Urothelium cell line (cell line): ENCODE measurements at places on chromosomes 12 and 14.

GRCh38 chr12:97778111-97778510, 315.5 kb downstream of the RMST start:
- no peak for DNase-seq

DNA sequence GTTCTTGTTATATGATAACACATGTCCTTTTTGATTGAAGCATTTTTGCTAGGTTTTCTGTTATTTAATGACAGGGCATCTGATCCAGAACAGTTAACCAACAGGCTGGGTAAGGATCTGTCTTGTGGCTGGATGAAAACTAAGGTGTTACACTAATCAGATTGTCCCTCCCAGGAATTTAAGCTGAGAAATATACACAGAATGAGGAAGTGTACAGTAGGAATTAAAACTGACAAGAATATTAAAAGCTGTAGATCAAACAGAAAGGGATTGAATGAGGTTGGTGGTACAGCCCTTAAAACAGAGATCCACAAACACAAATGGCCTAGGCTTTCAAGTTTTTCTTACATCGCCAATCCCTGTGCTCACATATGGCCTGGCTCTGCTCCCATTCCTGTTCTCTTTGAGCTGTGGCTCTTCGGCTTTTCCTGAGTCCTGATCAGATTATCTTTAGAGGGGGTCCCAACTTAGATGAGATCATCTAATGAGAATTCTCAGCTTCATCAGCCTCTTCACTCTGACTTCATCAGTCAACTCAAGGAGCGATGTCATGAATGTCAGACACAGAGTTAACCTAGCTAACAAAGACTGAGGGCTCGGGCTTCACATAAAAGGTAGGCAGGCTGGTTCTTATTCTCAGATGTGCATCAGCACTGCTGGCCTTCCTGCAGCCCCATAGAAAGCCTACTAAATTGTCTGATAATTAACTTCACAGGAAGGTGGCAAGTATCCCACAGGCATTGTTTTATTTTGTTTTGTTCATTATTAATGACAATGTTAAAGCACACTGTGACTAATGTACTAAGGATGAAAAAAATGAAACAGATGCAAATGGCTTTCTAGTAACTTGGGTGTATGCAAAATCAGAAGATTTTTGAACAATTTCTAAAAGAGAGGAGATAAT, 11.4 kb downstream of the PYGL start:
- DNase-seq = no peak

DNA sequence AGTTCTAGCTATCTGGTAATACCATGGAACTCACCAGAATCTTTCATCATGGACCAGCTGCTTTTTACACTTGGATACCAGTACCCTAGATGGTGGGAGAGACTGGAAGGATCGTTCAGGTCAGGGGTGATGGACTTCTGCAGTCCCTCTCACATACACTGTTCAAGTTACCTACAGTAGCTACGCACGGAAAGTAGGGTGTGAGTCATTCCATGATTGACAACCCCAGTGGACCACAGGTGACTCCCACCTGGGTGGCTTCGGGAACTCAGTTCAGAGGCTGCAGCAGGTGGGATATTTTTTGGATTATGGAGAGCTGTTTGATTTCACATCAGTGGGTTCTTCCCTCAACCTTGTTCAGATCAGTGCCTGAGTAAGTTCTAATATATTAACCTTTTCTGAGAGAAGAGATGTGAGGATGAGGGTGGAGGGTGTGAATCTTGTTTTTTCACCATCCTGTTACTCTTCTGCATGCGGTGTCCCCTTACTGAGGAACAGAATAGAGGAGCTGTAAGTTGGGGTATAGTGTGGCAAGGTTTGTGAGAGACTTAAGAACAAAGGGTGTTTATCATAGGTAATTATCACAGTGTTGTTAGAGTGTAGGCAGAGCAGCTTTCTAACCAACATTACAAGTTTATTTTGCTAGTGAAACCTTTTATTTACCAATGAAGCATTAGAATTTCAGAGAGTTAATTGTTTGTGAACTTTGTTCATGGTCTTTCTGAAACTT, 39.6 kb downstream of the PRKCH start:
- peak; percentile 43 for DNase-seq

DNA sequence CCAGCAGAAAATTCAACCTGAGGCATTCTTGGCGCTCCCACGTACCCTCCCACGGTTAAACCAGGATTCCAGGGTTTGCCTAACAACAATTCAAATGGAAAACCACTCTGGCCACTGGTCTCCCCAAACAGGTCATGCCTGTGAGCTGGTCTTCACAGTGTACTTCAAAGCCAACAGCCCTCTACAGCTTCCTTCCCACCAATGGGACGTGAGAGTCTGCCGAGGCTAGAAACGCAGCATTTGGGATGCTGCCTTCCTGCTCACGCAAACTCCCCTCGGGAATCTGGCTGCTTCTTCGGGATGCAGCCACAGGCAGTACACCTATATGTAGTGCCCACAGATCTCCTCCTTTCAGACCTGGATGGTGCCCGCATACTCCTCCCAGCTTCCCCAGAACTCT, 149.1 kb downstream of the KLHL28 start:
- no peak for DNase-seq

DNA sequence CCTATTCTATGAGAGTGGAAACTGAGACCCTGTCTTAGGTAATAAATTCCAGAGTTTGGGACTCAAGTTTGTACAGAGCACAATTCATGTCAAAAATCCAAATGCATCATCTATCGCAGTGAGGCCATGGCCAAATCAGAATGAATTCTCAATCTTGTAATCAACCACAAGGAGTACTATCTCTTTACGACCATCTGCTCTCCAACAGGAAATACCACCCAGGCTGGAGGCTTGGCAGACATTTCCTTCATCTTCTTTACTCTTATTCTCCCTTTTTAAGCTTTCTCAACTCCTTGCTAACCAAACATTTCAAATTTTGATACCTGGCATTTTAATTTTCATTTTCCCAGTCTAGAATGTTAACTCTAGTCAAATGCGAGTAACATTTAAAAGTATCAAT, 32.7 kb upstream of the RNU6-7 start:
- DNase-seq = no peak

DNA sequence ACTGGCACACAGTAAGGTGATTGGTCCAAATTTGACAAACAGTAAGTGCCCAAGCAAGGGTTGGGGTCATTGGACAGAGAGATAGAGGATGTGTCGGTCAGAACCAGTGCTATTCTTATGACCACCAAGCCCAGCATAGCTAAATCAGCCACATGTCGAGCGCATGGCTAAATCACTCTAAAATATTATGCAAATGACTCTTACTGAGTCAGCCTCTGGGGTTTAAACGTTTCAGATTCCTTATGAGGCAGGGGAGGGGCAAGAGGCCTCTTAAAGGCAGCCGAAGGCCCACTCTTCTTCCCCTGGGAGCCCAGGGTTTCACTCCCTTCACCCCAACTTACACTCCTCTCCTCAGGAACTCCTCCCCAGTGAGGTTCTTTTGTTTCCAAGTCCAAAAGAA, 603 bp upstream of the ENDOU start:
- DNase-seq = no peak

- DNase-seq = no peak
Observed at GRCh38 chr14:34135492-34135891, 184.6 kb upstream of the EGLN3 start.

- no peak for DNase-seq
Observed at GRCh38 chr12:23006413-23006812, 381.4 kb downstream of the ETNK1 start.

- no peak for DNase-seq
Observed at GRCh38 chr12:42855362-42855950, 265.9 kb upstream of the PRICKLE1 start.

GRCh38 chr14:96272777-96273473, 16.9 kb downstream of the BDKRB1 start:
- no peak for DNase-seq

DNA sequence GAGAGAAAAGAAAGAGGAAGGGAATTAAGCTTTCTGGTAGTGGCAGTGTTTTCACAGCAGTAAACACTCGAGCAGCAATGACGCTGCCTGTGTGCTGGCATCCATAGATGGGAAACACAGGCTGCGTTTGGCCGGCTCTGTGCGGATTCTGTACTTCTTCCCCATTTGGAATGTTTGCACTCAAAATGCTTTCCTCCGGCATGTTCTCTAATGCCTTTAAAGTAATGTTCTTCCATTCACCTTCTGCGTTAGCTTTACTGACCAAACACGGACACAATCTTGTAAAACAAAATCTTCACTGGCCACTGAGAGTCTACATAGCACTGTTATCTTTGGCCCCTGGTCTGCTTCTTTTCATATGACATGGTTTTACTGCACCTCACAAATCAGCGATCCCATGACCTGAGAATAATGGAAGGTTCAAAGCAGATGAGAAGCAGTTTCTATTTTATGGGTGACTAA, 31.4 kb downstream of the DCP1B start:
- no peak for DNase-seq

- DNase-seq = no peak
Observed at GRCh38 chr12:18951218-18951617, 178.3 kb upstream of the PLEKHA5 start.

DNA sequence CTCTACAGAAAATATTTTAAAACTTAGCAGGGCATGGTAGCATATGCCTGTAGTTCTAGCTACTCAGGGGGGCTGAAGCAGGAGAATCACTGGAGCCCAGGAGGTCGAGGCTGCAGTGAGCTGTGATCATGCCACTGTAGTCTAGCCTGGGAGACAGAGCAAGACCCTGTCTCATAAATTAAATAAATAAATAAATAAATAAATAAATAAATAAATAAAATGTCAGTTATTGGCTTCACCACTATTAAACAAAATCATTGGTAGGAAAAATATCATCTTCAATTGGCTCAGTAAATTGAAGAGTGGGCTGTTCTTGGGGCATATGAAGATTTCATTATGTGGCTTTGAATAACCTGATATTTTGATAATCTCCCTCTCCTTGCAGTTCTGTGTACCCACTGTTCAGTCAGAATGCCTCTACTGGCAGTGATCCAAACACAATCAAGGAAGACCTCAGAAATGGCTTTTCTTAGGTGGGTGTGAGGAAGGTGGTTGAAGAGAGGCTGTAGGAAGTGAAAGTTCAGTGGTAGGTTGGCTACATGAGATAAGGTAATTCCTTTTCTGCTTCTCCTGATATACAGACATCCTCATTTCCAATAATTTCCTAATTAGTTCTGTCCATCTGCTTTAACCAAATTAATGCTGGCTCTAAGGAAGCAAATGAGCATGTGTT, 175.8 kb downstream of the MSRB3 start:
- no peak for DNase-seq

DNA sequence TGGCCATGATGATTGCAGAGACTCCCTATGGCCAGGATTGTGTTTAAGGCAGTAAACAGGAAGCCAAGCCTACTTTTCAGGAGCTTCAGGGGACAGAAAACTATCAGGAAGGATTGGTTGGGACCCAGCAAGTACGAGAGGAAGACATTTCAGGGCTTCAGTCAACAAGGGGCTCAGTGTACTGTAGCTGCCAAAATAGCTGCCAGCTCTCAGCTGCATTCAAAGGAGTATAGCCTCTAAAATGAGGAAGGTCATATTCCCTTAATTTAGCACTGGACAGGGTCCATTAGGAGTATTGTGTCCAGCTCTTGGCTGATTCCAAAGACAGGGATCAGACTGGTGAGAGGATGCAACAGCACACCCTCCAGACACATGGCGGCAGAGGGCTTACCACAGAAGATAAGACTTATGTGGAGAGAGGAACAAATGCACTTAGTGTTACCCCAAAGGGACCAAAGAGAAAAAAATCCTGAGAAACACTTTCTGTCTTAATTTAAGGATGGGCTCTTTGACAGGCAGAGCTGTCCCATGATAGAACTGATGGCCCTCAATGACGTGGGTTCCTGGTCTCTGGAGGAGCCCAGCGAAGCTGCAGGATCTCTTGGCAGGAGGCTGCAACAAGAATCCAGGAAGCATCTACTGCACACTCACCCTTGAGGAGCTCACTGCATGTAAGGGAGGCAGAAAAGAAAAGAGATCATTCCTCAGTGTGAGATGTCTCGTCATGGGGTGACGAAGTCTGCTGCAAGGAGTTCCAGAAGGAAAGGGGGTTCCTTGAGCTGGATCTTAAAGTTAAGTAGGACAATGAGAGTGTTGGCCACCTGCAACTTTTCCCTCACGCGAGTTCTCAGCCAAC, 14.8 kb downstream of the BDKRB1 start:
- DNase-seq = no peak

- no peak for DNase-seq
Observed at GRCh38 chr14:106850913-106851825, 1324.8 kb downstream of the TMEM121 start.

DNA sequence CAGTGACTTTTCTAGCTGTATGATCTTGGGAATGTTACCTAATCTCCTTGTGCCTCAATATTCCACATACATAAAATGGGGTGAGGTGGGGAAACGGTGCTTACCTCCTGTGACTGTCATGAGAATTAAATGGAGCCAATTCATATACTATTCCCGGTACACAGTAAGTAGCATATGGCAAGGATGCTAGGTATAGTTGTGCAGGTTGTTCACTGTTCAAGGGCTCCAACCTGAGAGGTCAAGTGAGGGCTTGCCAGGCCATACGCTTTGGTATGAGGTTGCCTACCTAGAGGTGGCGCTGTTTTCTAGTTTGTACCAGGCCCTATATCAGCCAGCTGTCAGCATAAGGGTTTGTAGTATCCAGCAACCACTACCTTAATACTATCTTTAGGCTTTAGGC, 3.6 kb upstream of the BATF start:
- DNase-seq = no peak

GRCh38 chr12:129902371-129903091, 1.3 kb downstream of the TMEM132D start:
- no peak for DNase-seq

DNA sequence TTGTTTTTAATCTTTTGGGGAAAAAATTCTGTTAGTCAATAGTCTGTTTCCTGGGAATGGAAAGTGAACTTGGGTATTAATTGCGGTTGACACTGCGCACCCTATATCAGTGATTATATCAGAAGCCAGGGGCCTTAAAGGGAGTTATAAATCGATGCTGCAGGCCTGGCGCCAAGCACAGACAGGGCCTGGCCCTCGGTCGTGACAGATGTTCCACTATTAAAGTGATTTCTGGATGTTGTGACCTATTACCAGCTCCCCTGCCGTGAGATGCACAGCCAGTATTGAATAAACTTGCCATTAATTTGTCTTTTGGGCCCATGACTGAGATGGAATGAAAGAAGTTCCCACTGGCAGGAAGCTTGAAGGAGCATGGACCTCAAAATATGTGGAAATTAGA, 45.1 kb upstream of the KITLG start:
- no peak for DNase-seq

DNA sequence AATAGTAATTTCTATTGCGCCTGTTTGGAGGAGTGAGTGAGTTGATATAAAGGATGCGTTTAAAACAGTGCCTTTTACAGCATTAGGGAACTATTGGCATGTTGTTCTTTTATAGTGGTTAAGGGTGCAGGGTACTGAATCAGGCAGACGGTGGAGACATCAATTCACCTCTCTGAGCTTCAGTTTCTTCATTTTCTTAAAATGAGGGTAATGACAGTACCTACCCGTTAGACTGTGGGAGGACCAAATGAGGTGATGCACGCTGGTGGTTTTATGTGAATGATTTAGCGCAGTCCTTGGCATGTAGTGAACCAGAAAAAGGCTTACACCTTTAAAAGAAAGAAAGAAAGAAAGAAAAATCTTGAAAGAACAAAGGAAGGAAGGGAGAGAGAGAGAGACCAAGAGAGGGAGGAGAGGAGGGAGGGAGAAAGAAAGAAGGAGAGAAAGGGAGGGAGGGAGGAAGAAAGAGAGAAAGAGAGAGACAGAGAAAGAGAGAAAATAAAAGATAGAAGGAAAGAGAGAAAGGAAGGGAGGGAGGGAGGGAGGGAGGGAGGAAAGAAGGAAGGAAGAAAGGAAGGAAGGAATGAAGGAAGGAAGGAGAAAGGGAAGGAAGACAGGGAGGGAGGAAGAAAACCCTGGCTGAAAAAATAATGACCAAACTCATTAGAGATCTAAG, 22.2 kb upstream of the CCND2 start:
- DNase-seq = no peak

- no peak for DNase-seq
Observed at GRCh38 chr12:50621399-50622300, 116.9 kb downstream of the DIP2B start.
